Epithelial cell of esophagus (primary cell): ENCODE measurements at places on chromosomes 1 and 21.

DNA sequence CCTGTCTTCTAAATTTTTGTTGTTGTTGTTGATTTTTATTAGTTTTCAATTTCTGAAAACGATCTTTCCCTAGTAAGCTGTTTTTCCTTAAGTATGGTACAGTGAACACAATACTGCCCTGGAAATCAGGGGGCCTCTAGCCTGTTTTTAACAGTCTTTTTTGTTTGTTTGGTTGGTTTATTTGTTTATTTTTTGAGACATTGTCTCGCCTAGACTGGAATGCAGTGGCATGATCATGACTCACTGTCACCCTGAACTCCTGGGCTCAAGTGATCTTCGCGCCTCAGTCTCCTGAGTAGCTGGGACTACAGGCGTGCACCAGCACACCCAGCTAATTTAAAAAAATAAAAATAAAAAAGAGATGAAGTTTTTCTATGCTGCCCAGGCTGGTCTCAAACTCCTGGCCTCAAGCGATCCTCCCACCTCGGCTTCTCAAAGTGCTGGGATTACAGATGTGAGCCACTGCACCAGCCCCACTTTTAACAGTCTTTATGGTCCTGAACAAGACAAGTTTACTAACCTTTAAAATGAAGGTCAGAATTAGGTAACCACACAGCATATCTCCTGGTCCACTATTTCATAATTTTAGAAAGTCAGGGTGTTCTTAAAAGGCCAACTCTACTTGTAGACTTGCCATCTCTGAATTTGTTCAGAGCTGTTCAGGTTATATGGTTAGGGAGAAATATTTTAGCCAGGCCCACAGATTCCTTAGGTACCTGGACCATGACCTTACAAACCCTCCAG, 35.4 kb downstream of the TBCE start:
- DNase-seq, result peak; percentile 39

DNA sequence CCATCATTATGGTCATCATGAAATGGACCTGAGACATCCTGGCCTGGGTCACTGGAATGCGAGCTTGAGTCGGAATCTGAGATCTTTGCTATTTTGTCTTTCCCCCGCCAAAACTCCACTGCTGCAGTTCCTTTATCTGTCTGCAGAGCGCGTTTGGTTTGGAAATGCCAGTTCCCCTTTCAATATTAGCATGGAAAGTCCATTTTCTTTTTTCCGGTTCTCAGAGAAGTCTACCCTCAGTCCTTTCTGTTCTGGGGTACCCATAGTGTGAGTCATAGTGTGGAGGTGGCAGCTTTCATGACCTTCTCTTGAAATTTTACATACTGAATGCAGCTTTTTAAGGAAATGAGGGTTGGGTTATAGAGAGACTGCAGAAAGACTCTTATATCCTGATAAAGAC, 14.6 kb downstream of the CACNA1E start:
- no peak for DNase-seq

GRCh38 chr1:43858324-43858723, 75.3 kb upstream of the ARTN start:
- peak; percentile 90 for DNase-seq

DNA sequence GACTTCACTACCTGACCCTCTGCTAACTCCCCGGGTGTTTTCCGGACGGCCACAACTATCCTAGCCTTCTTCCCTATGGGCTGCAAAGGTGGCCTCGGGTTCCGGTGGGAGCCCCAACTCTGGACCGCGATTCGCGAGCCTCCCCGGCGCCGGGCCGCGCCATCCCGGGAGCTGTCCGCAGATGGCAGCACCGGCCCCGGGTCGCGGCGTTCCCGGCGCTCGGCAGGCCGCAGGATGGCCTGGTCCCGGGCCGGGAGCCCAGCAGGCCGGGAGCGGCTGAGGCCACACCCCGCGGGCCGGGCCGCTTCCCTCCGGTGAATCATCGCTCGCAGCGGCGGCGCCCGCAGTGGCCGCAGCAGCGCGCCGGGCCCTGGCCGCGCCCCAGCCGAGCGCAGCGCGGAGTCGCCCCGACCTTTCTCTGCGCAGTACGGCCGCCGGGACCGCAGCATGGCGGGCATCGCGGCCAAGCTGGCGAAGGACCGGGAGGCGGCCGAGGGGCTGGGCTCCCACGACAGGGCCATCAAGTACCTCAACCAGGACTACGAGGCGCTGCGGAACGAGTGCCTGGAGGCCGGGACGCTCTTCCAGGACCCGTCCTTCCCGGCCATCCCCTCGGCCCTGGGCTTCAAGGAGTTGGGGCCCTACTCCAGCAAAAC, at the start of gene CAPN2:
TSS of gene CAPN2 (plus strand) at position 346 of the 656 bp plus-strand sequence. CDS start at position 448, 102 bp downstream.
- DNase-seq, result peak; percentile 92

- DNase-seq, result no peak
These were observed 14.4 kb downstream of the CDK18 start for GRCh38 chr1:205518661-205519540.

DNA sequence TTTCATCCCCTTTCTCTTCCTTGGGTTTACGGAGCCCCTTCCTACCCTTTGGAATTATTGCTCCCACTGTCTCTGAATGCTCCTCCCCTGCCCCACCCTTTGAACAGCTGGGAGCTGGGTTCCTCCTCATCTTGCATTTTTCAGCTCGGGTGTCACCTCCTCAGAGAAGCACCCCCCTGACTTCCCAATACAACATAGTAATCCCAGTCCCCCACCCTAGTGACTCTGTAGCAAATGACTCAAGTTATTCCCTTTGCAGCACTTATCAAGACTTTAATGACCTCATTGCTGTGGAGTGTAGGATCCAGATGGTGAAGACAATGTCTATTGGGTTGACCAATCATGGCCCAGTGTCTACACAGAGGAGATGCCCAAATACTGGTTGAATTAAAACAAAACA, 8.9 kb upstream of the VWA5B1 start:
- DNase-seq, result peak; percentile 42

GRCh38 chr1:206847337-206847834, 18.0 kb upstream of the IL20 start:
- DNase-seq, result no peak

DNA sequence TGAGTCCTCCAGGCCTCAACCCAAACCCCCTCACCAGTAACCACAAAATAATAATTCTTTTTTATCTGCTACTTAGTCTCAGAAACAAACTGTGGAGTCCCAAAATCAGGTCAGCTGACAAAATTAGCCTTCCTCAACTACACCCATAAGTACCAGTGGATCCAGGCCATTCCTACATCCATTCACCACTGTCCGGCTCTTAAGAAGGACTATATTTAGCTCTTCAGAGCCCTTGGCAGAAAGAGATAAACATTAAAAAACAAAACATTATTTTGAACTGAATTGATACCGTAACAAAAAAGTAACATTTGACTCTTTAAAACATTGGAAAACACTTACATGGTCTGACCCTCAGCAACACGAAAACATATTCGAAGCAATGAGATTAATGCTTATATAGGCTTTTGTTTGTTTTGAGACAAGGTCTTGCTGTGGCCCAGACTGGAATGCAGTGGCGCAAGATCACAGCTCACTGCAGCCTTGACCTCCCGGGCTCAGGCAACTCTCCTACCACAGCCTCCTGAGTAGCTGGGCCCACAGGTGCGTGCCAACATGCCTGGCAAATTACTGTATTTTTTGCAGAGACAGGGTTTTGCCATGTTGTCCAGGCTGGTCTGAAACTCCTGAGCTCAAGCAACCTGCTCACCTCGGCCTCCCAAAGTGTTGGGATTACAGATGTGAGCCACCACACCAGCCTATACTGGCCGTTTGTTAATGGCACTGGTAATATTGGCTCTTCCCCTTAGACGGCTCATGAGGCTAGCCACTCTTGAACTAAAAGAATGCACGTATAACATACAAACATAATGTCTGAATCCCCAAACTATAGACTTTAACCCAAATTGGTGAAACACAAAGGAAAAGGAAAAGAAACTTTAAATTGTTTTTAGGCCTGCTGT, 330.7 kb downstream of the SMYD3 start:
- peak; percentile 48 for DNase-seq

DNA sequence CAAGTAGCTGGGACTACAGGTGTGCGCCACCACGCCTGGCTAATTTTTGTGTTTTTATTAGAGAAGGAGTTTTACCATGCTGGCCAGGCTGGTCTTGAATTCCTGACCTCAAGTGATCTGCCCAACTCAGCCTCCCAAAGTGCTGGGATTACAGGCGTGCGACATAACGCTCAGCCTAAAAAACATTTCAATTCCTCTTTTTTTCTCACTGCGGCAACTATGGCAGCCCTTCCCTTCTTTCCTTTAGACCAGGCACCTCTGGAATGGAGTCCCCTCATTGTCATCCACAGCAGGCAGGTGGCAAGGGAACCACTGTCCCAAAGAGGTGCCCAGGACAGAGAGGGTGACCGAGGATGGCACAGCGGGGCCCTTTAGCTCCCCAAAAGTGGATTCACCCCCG, 14.1 kb downstream of the CEP104 start:
- DNase-seq, result no peak

GRCh38 chr21:35477622-35478021, 428.5 kb upstream of the RUNX1 start:
- DNase-seq, result no peak

- DNase-seq, result no peak
These were observed 230.7 kb downstream of the DENND1B start for GRCh38 chr1:197544553-197544952.

- DNase-seq, result no peak
These were observed 81.4 kb upstream of the TLR5 start for GRCh38 chr1:223224465-223224864.

DNA sequence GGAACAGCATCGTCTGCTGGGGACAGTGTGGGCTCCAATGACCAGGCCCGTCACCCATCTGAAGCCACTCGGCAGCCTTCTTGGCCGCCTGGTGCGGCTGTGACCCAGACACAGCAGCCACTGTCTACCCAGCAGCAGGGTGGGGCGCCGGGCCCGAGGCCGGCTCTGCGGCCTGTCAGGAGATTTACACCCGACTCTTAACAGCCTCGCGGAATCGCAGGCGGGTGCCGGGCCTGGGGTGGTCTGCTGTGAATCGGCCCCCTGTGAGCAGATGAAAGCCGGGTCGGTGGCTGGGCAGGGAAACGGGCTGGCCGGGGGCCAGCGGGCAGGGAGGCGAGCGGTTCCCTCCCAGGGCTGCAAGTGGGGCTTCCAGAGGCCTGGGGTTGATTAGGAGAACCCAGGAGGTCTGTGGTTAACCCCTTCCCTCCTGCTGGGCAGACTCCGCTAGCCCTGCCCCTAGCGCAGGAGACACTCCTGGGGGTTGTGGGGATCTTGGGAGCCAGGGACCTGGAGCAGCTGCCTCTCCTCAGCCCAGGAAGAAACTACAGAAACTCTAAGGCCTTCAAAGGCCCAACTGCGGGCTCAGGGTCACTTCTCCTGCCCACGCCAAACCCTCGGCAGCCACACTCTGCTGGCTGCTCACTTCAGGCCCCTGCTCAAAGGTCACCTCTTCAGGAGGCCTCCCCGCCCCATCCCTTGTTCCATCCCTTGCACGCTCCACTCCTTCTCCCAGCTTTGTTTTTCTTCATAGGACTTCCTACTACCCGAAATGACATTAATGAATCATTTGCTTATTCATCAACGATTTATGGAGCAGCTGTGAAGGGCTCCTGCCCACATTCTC, 15.6 kb downstream of the RUNX3 start:
- no peak for DNase-seq

GRCh38 chr21:35162831-35163230, 113.7 kb upstream of the RUNX1 start:
- DNase-seq, result no peak

DNA sequence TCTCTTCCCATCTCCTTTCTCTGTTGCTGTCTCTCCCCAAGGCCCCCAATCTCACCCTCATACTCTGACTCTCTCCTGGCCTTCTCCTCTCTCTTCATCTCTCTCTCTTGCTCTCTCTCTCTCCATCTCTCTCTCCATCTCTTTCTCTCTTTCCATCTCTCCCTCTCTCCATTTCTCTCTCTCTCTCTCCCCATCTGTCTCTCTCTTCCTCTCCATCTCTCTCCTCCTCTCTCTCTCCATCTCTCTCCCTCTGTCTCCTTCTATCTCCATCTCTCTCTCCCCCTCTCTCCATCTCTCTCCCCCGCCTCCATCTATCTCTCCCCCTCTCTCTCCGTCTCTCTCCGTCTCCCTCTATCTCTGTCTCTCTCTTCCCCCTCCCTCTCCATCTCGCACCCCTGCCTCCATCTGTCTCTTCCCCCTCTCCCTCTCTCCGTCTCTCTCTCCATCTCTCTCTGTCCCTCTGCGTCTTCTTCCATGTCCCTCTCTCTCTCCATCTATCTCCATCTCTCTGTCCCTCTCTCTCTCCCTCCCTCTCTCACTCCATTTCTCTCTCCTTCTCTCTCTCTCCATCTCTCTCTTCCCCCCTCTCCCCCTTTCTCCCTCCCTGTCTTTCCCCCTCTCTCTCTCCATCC, 16.0 kb upstream of the EPHA8 start:
- DNase-seq, result no peak

DNA sequence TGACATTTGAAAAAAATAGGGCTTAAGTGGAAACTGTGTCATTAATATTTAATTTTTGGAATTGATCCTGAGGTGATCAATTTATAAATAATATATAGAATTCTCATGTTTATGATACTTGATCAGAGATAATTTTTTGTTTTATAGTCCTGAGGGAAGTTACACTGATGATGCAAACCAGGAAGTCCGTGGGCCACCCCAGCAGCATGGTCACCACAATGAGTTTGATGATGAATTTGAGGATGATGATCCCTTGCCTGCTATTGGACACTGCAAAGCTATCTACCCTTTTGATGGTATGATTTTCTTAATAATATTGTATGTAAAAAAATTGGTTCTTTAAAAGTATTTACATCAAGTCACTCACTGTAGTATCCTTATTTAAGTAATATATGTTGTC, 101.2 kb downstream of the FNBP1L start:
- DNase-seq, result no peak

DNA sequence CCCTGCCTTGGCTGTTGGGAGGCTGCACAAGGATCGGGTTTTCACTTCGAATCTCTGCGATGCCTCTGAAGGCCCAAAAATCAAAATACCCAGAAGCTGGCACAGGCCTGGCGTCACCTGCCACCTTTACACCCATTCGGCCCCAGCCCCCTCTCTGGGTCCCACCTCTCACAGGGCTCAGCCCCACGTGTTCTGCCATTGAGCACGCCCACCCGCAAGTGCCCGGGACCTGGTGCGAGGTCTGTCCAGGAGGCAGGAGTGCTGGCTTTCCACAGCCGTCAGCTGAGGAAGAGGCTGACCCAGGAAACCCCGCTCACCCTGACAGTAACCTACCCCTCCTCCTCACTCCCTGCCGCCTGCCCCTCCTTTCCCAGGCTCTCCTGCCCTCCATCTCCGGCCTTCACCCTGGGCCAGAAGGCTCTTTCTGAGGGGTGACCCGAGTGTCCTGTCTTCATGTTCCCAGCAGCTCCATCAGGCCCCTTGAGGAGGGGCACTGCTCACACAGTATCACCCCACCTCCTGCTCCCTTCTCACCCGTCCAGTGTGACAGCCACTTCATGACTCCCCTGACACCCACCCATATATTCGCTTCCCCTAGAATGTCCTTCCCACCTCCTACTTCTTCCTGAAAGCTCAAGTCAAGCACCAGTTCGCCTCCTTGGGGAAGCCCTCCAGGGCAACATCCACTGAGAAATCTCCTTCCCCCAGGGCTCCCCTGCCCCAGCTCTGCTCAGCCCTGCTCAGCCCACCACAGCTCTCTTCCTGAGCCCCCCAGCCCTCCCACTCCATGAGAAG, 13.5 kb downstream of the RCC2 start:
- DNase-seq, result no peak

GRCh38 chr1:96968983-96969382, 247.4 kb downstream of the PTBP2 start:
- no peak for DNase-seq
